Tracheal epithelial cell (primary cell): ENCODE measurements at places on chromosomes 13 and 19. TPM values are rescaled to one million over a fixed set of nuclear protein-coding genes. Genes with fewer than 3 reads are reported as not detected.

The CEACAM19 gene
- total RNA-seq = 1.2 and 1.7 TPM in 2 replicates

The IGSF23 gene
- total RNA-seq = 0.48 TPM in 1 of 2 replicates, not detected in the other

The FFAR3 gene
- not detected in 2 replicates for total RNA-seq

The EMC10 gene
- 29.4 and 47.2 TPM in 2 replicates for total RNA-seq

The CGB8 gene
- 0.48 TPM in 1 of 2 replicates, not detected in the other for total RNA-seq

The STAP2 gene
- 76.3 and 95.2 TPM in 2 replicates for total RNA-seq
